ENCODE measurements at places on chromosomes 3 and 15.
A peak's percentile ranks its signal among the peaks of the same experiment; 100 is the strongest.

GRCh38 chr3:134516905-134517304 is 31.0 kb downstream of the CEP63 start:
- no peak for DNase-seq

GRCh38 chr3:136535906-136536305 is 216.3 kb downstream of the STAG1 start:
- DNase-seq, result no peak

DNA sequence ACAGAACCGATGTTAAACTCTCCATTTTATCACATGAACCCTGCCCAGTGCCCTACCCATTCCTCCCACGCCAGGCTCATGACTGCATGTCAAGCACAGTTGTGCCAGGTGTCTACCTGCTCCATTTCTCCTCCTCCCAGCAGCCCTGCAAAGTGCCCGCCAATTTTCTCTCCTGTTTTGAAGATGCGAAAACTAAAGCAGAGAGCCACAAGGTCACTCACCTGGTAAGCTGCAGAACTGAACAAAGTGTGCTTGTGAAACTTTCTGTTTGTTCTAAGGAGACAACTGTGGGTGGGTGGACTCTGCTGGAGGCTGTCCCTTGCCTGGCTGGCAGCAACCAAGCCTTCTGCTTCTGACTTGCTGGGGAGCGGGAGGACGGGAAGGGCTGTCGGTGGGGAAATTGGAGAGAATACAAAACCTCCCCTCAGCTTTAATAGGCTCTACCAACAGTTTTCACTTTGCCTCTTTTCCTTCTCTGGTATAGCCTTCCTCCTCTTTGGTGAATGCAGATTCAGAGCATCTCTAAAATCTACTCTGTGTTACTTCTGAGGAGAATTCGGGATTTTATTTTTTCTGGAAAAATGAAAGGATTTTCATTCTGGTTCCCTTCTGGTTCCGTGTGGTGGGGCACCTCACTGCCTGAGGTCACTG is 23.0 kb downstream of the LIMD1 start:
- no peak for DNase-seq

- DNase-seq, result no peak
Measured at GRCh38 chr15:45594835-45595530, 7.8 kb downstream of the BLOC1S6 start.

GRCh38 chr3:97070302-97070701 is 255.9 kb downstream of the EPHA6 start:
- no peak for DNase-seq

- DNase-seq, result no peak
Measured at GRCh38 chr3:130506031-130506430, 10.9 kb upstream of the COL6A6 start.

- no peak for DNase-seq
Measured at GRCh38 chr3:140014831-140015495, 80.0 kb downstream of the CLSTN2 start.

DNA sequence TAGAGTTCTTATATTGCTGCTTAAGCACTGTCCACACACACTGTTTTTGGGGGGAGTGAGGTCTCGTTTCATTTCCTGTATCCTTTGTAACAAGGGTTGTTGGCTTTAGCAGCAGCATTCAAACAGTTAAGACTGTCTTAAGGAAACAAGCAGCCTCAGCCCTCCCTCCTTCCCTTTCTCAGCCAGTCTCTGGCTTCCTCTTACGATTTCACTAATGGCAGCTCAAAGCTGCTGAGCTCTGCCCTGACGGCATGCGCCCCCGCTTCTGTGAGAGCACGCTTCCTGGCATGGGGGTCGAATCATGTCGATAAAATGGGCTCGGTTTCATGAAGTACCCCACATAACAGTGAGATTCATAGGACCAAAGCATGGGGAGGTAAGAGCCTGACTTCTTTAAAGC is 105.0 kb downstream of the KLHL25 start:
- peak; percentile 65 for DNase-seq

DNA sequence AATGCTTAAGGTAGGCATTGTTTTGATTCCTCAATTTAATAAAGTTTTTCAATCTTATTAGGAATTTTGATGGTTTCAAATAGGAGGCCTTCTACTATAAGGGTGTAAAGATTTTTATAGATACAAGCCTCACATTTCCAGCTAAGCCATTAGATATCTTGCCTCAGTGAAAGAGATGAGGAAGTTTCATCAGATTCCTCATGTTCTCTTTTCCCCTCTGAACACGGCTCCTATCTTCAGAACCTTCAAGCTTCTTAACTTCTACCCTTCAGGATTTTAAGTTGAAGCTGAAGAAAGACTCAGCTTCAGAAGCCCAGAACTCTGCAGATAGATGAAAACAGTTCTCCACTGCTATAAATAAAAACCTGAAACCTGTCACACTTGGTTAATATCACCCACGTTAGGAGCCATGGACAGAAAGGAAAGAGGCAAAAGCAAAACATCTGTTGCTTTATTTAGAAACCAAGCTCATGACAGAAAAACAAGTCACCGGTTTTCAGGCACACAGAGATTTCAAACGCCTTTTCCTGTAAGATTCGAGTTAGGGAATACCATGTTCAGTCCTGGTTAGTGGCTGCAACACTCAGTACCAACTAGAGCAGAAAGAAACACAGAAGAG is 82.2 kb upstream of the GOLGA8B start:
- no peak for DNase-seq

- DNase-seq, result no peak
Measured at GRCh38 chr3:127410137-127410488, 122.3 kb upstream of the PRR20G start.

GRCh38 chr3:48038971-48039481 is 22.8 kb upstream of the MAP4 start:
- no peak for DNase-seq

- no peak for DNase-seq
Measured at GRCh38 chr3:13274125-13274524, 146.0 kb downstream of the NUP210 start.

DNA sequence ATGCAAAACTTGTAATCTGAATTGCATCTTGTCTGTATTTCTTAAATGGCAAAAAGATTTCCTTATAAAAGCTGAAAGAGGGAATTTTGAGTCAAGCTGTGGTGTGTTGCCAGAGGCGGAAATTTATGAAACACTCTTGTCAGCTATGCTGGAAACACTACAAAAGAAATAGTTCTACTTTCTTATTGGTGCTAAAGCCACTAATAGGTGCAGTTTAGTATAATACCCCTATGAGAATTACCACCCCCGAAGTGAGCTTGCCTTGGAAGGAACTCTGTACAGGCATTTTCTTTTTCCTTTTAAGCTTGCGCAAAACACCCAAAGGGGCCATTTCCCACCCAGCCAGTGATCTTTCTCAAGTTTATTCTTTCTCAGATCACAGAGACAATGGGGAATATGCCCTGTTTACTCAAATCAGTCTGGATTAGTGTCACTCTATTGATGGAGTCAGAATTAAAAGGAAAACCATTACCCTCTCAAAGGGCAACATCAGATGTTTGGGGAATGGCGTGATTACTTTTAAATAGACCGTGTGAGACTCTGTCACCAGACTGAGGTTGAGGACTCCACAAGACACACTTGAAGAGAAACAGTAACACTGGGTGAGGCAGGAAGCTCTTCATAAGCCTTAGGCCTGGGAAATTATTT is 166.0 kb downstream of the TP63 start:
- DNase-seq, result no peak

DNA sequence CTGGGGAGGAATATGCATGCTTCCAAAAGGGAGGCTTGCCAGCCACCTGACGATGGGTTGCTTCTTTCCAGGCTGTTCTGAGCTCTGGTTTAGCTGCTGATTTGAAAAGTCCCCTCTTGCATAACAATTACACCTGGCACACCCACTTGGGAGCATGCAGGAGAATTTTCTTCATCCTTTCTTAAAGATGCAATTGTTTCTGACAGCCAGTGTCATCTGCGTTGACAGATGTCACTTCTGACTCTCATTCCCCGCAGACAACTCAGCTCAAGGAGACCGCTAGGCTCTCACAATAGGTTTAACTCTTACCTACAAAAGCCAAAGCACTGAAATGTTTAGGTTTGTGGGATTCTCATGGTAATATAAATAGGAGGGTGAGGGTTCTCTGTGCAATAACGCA is 185.6 kb upstream of the SYNPR start:
- no peak for DNase-seq

DNA sequence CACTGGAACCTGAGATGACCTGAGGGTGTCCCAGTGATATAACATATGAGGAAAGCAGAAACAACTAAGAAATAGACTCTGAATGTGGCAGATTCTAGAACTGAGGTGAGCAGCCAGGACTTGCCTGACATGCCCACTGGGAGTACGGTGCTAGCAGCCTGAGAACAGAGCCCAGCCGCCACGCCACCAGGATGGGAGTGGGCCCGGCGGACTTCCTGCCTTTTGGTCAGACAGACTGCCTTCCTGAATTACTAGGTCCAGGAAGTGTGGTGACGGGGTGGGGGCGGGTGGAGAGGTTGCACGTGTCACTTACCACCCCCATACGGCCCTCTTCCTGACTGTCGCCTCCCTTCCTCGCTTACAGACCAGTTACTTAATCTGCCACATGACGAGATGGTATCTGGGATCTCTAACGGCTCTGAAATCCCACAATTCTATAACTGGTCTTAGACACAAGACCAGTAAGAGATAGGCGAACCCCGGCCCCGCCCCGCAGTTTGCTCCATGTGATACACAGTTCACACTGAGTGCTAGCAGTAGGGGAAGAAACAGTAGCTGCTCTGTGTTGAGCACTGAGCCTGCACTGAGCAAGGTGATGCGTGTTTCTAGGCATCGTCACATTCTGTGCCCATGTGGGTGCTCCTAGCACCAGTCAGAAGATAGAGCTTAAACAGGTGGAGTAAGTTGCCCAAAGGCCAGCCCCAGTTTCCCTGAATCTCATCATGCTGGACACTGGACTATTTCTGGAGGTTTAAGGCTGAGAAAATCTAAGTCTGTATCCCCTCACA is 95.7 kb downstream of the CPN2 start:
- DNase-seq, result peak; percentile 16

GRCh38 chr3:101138817-101139216 is 145.6 kb upstream of the ABI3BP start:
- no peak for DNase-seq

- no peak for DNase-seq
Measured at GRCh38 chr3:19264424-19264823, 116.1 kb downstream of the KCNH8 start.

- no peak for DNase-seq
Measured at GRCh38 chr15:55108448-55108847, 88.3 kb downstream of the RSL24D1 start.

- no peak for DNase-seq
Measured at GRCh38 chr15:47041301-47041700, 676.0 kb upstream of the SEMA6D start.

GRCh38 chr3:29540544-29540943 is 259.7 kb downstream of the RBMS3 start:
- no peak for DNase-seq

- no peak for DNase-seq
Measured at GRCh38 chr3:117871934-117872333, 1162.4 kb downstream of the TUSC7 start.

GRCh38 chr15:84773716-84774115 is 25.3 kb downstream of the ZNF592 start:
- DNase-seq, result no peak

GRCh38 chr3:101166150-101166549 is 154.2 kb downstream of the IMPG2 start:
- DNase-seq, result no peak

DNA sequence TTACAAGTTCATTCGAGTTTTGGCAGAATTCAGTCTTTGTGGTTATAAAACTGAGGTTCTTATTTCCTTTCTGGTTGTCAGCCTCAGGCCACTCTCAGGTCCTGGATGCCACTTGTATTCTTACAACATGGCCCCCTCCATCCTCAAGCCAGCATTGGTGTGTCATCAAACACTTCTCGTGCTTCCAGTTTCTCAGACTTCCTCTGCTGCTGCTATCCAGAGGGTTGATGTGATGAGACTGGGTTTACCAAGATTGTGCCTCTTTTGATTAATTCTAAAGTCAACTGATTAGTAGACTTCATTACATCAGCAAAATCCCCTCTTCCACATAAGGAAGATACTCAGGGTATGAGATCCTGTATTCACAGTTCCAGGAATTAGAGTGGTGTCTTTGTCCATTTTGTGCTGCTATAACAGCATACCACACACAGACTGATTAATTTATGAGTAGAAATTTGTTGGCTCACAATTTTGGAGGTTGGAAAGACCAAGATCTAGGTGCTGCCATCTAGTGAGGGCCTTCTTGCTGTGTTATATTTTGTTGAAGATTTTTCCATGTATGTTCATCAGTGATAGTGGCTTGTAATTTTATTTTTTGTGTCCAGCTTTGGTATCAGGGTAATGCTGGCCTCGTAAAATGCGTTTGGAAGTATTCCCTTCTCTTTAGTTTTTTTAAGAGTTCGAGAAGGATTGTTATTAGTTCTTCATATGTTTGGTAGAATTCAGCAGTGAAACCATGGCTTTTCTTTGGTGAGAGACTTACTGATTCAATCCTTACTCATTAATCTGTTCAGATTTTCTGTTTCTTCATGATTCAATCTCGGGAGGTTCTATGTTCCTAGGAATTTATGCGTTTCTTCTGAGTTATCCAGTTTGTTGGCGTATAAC is 11.1 kb downstream of the LRCH3 start:
- DNase-seq, result no peak

DNA sequence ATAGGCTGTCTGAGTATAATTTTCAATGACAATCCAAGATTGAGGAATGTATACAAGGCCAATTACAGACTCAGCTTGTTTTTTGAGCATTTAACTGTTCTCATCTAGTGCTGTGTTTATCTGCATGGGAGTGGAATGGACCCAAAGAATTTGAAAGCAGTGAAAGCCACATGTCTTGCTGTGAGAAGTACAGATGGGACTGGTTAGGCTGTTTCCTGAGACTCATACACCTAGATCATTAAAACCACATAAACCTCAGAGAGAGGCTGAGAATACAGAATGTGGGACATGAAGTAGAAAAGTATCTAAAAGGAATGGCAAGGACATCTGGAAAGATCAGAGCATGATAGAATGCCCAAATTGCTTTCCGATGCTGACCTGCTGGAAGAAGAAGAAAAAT is 224.6 kb downstream of the NLGN1 start:
- no peak for DNase-seq

DNA sequence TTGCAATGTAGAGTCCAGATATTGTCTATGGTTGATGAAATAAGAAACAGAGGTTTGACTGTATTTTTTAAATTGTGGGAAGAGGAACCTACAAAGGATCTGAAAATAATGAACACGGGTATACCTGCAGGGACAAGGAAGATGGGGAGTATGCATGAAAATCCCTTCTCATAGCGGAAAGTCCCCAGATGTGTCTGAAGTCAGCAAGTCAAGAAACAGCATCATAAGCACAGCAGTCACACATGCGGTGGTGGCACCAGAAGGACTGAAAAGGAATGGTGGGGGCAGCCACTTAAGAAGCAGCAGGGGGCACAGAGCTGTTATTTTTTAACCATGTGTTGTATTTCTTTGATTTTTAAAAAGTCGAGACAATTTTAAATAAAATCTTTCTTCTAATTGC is 4.7 kb downstream of the MRPS11 start:
- DNase-seq, result no peak

DNA sequence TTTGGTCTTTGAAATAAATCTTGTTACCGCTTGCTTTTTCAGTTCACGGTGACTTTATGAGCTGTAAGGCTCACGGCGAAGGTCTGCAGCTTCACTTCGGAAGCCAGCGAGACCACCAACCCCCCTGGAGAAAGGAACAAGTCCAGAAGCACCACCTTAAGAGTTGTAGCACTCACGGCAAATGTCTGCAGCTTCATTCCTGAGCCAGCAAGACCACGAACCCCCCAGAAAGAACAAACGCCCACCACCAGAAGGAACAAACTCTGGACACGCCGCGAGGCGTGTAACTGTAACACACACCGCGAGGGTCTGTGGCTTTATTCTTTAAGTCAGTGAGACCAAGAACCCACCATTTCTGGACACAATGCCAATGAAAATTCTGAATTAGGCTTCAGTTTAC is 28.8 kb downstream of the GOLGA6A start:
- no peak for DNase-seq

- DNase-seq, result no peak
Measured at GRCh38 chr3:118380576-118380975, 654.1 kb downstream of the IGSF11 start.

Data from stimulated activated CD8-positive, alpha-beta memory T cell treated with anti-CD3 and anti-CD28 coated beads, Interleukin-7, amount 100 ng/mL, for 48 hours (primary cell).